ENCODE measurements at places on chromosomes 3 and 15. TPM values are rescaled to one million over a fixed set of nuclear protein-coding genes. Genes with fewer than 3 reads are reported as not detected.

GPR62 gene
- 0.41 TPM for polyA plus RNA-seq

ULK3 gene
- polyA plus RNA-seq, result 34.5 TPM

CLDN18 gene
- not detected for polyA plus RNA-seq

RTP1 gene
- polyA plus RNA-seq, result not detected

DNA sequence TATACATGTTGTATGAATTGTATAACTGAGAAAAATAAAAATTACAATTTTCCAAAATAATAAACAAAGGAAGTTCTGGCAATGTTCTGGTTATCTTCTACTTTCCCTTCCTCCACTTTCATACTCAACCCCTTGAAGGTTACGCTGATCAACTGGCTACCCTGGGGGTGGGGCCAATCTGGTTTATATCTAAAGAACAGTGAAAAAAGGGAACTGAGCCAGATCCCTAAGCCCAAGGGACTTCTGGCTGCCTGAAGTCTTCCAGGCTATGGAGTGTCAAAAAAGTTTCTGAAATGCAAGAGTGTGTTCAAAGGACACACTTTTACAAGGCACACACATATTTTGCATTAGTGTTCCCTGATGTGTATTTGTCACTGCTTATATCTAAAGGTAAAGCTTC lies 591.9 kb downstream of the ROBO1 start:
- no peak for DNase-seq

DNA sequence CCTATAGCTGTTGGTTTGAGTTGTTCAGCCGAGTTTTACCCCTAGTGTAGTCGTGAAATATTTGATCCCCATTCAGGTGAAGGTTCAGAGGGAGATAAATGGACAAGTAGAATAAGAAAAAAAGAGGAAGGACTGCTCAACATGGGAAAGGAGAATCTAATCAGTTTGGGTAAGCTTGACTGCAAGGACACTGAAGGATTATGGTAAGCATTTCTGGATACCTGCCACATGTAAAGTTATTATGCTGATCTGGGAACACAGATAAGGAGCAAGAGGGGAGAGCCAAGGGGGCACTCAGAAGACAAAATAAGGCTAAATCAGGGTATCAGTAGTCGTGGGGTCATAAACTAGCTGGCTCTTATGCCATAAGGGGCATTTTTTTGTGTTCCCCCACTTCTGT lies 49.9 kb downstream of the TFG start:
- DNase-seq, result no peak

DNA sequence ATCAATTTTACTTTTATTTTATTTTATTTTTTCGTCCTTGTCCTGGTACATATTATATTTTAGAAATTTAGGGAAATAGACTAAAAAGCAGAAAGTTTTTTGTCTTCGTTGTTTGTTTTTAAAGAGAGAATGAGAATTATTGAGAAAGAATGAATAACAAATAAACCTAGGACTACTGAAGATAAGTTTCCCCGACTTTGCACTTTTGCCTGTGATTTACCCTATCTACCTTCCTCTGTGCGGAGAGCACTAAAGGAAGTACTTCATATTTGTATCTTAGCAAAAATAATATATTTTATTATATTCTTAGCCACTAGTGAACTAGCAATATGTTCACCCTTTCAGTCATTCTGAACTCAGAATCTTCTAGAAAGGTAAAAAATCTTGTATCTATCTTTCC lies 60.6 kb downstream of the ECT2 start:
- no peak for DNase-seq

DNA sequence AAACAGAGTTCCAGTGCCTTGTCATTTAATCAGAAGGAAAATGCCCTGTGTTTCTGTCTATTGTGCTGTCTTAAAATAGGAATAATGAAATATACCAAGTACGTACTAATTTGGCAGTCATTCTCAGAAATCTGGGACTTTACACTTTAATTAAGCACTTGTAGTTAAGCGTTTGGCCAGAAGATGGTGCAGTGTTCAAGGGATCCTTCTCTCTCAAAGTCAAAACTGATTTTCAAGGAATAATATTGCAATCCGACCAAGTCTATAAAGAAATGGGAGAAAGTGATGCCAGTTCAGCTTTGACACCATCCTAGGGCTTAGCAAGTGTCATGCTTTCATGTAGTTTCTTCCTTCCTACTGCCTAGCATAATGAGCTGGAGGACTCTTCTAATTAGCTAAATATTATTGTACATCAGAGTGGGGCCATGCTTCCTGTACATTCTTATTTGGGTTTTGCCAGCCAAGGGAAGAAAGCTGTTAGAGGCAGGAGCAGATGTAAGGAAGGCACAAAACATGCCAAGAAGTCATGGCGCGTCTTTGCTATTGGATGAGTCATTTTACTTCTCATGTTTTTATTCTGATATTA lies 64.8 kb downstream of the SAMMSON start:
- DNase-seq, result peak; percentile 64

DNA sequence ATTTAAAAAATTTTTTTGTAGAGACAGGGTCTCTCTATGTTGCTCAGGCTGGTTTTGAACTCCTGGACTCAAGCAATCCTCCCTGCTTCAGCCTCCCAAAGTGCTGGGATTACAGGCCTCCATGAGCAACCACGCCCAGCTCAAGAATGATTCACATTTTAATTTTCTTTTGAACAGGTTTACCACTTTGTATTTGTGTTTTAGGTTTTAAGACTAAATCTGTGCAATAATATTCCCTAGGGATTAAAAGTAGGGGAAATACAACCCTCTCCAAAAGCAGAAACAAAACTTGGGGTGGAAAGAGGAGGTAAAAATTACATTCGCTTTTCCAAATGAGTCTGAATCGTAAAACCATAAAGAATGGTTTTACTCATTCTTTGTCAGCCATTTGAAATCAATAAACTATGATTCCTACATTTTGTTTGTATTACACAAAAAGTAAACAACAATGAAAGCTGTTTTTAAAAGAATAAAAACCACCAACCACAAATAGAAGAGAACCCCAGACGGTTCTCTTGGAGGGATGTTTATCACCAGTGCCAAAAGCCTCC lies 37.8 kb downstream of the SLC24A1 start:
- no peak for DNase-seq

- no peak for DNase-seq
Measured at GRCh38 chr15:23532024-23532423, 33.5 kb upstream of the MKRN3 start.

DNA sequence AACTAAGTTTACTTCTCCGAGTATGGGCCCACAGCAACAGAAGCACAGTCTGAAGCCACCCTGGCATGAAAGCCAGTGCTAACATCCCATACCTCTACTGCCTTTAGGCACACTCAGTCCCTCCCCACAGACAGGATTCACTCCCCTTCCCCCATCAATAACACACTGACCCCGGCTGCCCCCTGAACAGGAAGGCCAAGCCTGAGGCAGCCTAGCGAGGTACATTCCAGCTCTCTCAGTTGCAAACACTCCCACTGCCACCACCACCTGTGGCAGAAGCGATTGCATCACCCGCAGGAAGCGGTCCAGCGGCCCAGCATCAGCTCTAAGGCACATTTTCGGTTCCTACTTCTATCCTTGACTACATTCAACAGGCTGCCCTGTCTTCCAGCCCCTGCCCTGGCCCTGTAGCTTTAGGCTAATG lies 7.0 kb upstream of the BMF start:
- peak; percentile 87 for DNase-seq

DNA sequence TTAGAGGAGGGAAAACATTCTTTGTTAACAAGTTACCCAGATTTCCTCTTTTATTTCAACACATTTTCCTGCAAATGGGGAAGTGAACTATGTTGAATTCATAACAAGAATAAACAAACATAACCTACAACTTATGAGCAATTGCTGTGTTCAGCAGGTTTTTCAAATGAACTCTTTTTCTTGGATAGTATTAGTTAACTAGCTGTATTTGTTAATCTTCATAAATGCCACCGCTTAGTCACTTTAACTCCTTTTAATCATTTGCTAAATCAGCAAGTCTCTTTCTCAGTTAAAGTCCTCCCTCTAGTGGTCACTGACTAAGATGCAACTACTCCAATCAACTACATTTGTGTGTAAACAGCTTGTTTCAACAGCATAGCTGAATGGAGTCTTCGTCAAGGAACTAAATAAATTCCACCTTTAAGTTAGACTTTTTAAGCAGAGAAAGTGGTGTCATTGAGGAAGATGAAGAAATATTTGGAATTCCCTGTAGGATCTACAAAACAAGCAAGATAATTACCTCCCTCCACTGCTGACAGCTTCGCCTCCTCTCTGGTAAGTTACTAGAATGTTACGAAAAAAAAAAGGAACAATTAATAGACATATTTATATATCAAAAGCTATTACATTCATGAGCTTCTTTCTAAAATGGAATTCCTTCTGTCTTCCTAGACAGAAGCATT lies 1122.0 kb downstream of the ROBO1 start:
- no peak for DNase-seq

DNA sequence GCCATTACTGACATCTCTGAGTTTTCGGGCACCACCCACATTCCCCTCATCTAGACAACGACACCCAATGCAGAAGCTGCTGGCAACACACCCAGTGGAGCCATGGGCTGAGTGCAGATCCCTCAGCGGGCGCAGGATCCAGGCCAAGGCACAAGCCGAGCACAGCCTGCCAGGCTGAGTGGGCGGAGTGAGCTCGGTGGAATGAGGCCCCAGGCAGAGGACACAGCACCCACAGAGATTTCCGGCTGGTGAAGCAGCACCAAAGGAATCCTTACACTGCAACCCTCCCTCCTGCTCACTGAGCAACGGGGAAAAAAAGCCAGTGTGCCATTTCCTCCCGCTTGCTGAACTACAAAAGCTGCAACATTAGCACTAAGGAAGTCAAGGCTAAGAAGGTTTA lies 34.3 kb downstream of the ZMAT3 start:
- DNase-seq, result no peak

- no peak for DNase-seq
Measured at GRCh38 chr3:34878488-34878887, 760.8 kb upstream of the ARPP21 start.

DNA sequence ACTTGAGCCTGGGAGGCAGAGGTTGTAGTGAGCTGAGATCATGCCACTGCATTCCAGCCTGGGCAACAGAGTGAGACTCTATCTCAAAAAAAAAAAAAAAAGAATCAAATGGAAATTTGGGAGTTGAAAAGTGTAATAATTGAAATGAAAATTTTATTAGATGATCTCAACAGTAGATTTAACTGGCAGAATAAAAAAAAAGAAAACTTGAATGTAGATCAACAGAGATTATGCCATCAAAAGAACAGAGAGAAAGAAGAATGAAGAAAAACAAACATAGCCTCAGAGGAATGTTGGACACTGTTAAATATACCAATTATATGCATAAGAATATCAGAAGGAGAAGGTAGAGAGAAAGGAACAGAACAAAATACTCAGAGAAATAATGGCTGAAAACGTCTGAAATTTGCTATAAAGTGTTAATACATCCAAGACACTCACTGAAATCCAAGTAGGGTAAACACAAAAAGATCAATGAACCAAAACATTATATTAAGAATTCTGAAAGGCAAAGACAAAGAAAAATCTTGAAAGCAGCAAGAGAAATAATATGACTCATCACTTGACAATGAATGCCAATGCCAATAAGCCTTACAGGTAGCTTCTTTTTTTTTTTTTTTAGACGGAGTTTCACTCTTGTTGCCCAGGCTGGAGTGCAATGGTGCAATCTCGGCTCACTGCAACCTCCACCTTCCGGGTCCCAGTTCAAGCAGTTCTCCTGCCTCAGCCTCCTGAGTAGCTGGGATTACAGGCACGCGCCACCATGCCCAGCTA lies 14.6 kb upstream of the ELP6 start:
- DNase-seq, result no peak

- DNase-seq, result peak; percentile 70
Measured at GRCh38 chr15:98518823-98519561, 129.3 kb upstream of the IGF1R start.

GRCh38 chr3:61967019-61967418 lies 405.6 kb downstream of the PTPRG start:
- DNase-seq, result no peak

DNA sequence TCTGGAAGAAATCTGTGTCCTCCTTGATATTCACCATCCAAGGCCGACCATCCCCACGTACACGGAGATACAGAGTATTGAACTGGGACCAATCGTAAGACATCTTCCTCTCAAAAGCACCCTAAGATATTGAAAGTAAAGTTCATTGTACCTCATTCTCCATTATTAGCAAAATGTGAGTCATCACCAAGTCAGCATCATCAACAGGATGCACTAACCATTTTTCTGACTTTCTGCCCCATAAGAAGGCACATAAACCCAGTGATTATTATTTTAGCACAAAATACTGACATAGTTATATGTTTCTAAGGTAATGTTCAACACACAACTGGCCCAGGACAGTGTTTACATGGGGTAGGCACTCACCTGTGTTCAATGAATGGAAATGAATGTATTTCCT lies 7.4 kb downstream of the NDUFAF1 start:
- DNase-seq, result no peak

GRCh38 chr3:122076491-122077292 lies 21.5 kb downstream of the CD86 start:
- no peak for DNase-seq

DNA sequence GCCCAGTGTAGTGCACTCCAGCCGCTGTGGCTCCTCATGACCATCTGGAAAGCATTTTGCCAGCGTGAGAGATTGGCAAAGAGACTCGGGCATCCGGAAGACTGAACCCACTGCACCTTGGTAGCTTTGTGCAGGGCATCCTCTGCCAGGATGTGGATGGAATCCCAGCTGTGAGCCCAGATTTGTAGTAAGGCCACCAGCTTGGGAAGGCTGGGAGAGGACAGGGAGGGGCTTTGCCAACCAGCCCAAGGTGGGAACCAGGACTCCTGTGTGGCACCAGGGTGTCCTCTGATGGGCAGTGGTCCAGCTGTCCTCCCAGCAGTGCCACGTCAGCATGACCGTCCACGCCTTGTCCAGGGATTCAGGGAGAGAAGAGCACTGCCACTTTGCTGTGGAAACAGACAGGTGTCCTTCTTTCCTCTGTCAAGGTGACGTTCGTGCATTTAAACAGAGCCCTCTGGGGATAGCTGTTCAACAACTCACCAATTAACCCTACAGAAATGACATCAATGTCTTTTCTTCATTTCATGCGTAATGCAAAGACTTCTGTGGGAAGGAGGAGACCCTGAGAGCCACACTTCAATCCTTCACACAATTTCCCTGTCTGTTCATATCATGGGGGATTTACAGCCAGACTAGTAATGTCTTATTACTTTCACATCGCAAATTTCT lies 19.1 kb downstream of the KLF15 start:
- DNase-seq, result peak; percentile 32

DNA sequence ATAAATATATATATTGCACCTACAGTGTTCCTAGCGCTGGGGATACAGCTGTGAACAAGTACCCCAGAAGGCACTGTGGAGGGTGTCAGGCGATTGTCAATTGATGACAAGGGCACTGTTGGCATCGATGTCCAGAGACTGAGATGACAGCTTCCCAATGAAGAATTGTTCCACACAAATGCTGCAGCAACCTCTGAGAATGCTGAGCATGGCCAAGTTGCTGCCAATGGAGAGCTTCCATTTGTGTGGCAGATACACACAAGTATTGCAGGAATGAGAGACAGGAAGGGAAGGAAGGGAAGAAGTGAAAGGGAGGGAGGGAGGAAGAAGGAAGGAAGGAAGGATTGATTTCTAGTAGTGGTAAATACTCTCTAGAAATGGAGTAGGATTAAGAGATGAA lies 21.9 kb downstream of the LRTM1 start:
- DNase-seq, result no peak

Data from kidney (tissue), 22 donors.